SK-N-SH treated with all-trans-retinoic acid at 6 μM for 48 hours (cell line): ENCODE measurements at places on chromosomes 3 and 15.

DNA sequence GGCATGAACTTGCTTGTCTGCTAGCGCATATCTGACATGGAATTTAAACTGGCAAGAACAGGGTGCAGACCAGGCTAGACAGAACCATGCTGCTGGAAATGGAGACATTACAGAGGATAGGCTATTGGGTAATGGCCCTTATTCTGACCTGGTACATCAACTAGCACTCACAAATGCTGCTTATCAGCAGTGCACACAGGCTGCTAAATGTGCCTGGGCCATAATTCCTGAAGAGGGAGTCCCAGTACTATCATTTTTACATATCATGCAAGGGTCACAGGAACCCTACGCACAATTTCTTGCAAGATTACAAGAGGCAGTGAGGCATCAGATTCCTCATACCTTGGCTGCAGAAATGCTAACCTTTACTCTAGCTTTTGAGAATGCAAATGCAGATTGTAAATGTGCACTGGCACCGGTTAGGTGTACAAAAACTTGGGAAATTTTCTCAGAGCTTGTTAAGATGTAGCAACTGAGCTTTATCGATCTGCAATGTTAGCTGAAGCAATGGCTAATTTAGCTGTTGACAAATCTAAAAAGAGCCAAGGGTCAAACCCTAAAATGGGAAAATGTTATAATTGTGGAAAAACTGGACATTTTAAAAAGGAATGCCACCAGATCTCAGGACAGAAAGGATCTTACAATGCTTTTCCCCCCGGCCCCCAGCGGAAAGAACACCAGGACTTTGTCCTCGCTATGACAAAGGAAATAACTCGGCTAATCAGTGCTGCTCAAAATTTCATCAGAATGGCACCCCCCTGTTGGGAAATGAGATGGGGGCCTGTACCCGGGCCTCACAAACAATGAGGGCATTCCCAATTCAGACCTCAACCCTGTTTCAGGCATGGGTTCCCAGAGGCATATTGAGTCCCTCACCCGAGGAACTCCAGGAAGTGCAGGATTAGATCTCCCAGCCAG, 21.1 kb downstream of the CCRL2 start:
- no peak for ATAC-seq

DNA sequence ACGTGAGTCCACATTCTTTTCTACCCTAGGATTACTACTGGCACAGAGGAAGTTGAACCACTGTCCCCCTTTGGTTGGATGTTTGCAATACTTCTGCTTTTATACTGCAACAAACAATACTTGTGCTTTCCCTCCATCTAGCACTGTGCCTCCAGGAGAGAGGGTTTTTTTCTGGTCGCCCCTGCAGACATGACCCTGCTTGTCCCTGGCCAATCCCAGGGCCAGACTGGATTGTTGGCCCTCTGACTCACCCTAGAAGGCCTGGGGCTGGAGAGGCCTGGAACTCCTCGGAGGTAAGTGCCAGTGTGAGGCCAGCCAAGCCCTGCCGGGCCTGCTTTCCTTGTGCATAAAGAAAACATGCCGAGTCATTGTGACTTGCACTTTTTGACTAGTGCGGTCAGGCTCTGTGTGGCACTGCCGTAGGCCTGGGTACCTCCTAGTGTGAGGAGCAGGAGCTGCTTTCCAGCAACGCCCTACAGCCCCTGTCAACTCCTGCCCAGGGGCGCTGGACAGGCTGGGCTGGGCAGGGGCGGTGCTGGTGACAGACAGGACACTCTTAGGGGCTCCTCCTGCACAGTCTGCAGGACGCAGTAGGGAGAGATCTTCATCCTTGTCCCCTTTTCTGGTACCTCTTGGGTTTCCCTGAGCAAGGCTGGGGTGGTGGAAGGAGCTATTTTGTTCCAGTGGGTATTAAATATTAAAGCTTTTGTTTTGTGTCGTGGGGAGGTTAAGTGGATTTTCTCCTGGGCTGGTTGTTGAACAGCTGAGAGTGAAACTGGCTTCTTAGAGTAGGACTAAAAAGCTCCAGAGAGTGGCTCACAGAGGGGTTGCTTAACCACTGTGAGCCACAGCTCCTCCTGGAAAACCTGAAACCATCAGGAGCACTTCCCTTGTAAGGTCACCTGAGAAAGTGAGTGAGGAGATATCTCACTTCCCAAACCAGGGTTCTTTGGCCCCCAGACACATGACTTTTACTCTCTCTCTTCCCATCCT, 14.4 kb upstream of the TKT start:
- peak; percentile 99 for ATAC-seq

GRCh38 chr15:59746777-59747176, 57.7 kb upstream of the BNIP2 start:
- ATAC-seq = no peak

- ATAC-seq = peak; percentile 85
Observed at GRCh38 chr3:120506828-120507774, 56.3 kb upstream of the FSTL1 start.

- ATAC-seq = peak; percentile 97
Observed at GRCh38 chr3:146503461-146504202, 34.3 kb upstream of the PLSCR2 start.

DNA sequence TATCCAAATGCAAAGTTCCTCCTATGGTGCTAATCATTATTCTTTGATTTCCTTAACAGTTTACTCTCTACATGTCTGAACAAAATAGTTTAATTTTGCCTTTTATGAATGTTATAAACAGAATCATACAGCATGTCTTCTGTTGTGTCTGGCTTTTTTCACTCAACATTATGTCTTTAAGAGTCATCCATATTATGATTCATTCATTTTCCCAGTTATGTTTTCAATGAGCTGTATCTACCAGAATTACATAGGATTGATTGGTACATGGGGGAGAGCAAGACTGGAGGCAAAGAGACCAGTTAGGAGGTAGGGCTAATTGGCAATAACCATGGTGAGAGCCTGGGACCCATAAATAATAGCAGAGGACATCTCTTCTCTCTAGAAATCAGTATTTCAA, 16.6 kb upstream of the RAP2B start:
- peak; percentile 53 for ATAC-seq

DNA sequence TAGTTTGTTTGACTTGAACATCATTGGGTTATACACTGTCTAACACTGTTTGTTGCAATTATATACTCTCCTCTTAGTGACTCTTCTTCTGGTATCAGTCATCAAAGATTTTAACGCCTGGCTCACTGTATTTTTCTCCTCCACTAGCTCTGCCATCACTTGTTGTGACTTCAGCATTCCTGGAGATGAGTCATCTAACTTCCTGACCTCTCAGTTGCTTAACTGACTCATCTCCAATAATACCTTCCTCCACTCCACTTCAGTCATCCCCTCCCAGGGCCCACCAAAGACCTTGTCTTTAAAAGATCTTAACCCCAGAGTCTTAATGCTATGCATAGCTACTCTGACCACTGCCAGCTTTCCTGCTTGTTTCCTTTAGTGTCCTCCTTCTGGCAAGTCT, 28.6 kb upstream of the CLSTN2 start:
- ATAC-seq = no peak

DNA sequence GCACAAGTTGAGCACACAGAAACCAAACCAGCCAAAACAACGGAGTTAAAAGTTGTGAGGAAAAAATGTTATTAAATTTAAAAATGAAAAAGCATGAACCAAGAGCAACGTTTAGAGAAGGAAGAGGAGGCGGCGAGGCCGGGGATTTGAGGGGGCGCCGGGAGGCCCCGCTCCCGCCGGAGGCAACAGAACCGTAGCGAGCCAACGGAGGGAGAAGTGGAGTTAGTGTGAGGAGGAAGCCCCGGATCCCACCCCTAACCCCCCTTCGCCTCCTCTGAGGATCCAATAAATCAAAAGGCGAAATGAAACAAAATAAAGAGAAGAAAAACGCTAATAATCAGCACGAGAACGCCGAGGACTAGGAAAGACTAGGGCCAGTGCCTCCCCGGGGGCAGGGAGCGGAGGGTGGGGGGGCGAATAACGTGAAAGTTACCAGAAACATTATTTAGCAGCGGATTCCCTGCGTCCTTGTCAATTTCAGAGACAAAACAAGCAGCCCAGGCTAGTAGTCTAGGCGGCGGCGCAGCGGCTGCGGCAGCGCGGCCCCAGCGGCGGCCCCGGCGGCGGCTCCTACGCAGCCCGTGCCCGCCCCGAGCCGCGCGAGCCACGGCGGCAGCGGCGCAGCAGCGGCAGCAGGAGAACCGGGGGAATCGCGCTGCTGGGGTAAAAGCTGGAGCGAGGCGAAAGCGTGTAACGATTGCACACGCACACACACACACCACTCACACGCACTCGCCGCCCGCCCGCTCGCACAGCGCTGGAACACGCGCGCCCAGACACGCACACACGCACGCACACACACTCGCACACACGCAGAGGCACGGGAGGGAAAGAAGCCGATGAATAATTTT, 1.7 kb downstream of the MEIS2 start:
- ATAC-seq = no peak

- no peak for ATAC-seq
Observed at GRCh38 chr3:100717063-100717462, 7.8 kb downstream of the TFG start.

- ATAC-seq = no peak
Observed at GRCh38 chr15:49923671-49924070, 195.4 kb downstream of the ATP8B4 start.

- no peak for ATAC-seq
Observed at GRCh38 chr15:88727439-88727838, 75.8 kb upstream of the ACAN start.

DNA sequence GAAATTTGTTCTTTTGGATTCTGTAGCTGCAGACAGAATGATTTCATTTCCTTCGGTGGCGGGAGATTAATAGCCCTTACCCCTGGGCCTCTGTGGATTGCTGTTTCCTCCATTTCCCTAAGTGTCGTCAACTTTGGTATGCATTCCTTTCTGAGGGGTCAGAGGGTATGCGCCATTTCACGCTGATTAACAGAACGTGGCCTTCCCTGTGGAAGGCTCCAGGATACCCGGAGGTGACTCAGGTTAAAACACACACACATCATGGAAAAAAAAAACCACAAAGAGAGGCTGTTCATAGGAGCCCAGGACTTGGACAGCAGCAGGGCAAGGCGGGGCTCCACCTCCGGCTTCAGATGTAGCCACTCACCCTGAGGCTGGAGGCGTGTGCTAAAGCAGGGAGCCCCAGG, 51.9 kb downstream of the EPHB1 start:
- peak; percentile 99 for ATAC-seq

- peak; percentile 31 for ATAC-seq
Observed at GRCh38 chr3:185815391-185816282, 9.2 kb downstream of the IGF2BP2 start.

DNA sequence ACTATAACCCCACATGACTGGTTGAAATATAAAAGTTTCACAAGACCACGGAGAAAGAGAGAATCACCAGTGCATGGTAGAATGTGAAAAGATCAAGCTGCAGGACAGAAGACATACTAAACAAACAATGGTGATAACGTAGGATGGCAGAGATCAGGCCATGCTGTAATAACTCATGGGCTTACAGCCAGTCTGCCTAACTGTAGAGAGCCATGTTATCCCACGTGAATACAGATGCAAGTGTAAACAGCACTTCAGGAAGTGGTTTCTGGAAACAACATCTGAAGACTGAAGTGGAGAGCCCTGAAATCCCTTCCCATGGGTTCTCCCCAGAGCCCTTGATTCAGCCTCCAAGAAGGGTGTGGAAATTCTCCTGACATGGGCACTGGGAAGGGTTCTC, 103.2 kb upstream of the SLCO2A1 start:
- no peak for ATAC-seq

DNA sequence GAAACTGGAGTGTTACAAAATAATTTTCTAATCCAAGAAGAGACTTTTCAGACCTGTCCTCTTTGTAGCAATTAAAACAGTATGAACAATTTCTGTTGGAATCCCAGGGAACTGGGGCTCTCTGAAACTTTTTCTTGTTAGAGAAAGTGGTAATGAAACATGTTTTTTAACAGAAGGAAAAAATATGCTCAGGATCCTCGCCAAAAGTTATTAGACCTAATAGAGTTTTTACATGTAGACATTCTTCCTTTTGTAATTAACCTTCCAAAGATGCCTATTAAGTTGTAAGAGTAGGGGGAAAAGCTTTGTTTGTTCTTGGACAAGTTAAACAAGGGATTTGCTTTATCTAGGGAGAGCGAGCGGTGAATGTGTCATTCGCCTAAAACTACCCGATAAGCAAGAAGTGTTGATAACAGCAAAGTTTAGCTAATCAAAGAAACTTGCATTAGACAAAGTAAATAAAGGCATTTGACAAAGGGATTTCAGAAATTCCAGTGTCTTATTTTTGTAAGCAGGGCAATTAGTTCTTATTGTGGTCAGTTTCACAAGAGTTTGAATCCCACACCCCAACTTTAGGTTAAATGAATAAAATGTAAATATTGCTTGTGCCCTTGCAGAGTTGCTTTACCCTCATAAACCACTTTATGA, 2.3 kb downstream of the RARB start:
- ATAC-seq = no peak

DNA sequence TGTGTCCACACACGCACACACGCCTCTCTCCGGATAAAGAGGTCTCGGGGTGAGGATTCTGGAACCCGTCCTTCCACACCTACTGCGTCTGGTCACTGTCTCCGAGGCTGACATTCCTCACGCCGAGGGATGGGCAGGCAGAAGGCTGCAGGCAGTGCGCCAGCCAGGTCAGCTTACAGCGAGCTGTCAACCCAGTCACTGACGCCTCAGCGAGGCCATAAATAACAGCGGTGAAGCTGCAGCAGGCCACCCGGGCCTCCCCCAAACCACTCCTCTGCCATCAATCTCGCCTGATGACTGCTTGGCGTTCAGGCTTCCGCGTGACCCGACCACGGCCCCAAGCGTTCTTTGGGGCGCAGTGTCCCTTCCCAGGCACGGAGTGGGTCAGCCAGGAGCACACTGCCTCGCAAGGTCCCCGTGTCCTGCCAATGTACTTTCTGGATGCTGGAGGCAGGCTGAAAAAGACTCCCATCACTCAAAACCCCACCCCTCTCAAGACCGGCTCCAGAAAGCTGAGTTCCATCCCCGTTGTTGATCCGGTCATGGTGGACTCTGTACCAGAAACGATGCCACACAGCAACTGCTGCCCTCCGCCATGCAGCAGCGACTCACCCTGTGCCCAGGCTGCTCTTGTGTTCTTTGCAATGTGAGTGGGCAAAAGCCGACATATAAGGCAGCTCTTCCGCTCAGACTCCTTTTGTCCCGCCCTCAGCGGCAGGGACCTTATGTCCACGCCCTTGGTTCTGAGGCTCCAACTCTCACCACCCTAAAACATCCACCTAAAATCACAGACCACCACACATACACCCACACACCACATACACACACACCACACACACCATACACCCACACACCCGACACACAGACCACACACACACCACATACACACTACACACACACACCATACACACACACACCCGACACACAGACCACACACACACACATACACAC, 27.1 kb downstream of the CPN2 start:
- peak; percentile 74 for ATAC-seq

GRCh38 chr3:137787529-137787928, 23.4 kb downstream of the SOX14 start:
- ATAC-seq = no peak

- ATAC-seq = no peak
Observed at GRCh38 chr15:39743611-39744010, 39.0 kb downstream of the FSIP1 start.

GRCh38 chr15:25641762-25642161, 202.9 kb upstream of the UBE3A start:
- no peak for ATAC-seq
